Activated naive CD8-positive, alpha-beta T cell treated with anti-CD3 and anti-CD28 coated beads, Interleukin-2, amount 10 ng/mL, durations not matched to agents 7 days and 5 days (primary cell): ENCODE measurements at places on chromosomes 4 and X. TPM values are rescaled to one million over a fixed set of nuclear protein-coding genes. Genes with fewer than 3 reads are reported as not detected.

The FAT4 gene
- 0.06 TPM for total RNA-seq

DNA sequence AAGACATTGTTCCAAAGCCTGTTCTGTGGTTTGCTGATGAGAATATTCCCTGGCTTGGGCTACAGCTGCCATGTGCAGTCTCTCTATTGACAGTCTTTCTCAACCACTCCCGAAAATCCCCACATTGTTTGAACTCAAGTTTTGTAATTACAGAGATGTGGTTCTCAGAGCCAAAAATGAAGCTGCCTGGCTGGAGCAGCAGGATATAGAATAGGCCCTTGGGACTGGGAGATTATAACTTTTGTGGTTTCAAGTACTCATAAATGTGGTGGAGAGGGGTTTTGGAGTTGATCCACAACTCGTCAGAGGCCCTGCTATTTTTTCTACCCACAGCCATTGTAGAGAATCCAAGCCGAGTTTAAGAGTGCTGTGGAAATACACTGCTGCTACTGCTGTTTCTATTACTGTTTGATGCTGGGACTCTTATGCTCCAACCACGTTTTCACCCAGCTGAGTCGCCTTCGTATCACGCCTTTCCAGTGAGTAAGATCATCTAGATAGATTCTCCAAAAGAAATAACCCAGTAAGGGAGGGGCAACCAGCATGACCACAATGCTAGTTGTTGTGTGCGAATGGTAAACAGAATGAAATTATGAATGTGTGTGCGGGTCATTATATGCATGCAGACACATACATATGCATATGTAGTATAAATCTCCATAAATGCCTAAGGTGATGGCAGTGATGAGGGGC lies 57.1 kb upstream of the ATXN3L start:
- no peak overlapping the region for H3K27ac ChIP-seq
- H3K4me1 ChIP-seq = peaks cover 3% of the 10 kb centered on the region
- peaks cover 3% of the 10 kb centered on the region for H3K27me3 ChIP-seq
- H3K4me3 ChIP-seq = no peak overlapping the region

DNA sequence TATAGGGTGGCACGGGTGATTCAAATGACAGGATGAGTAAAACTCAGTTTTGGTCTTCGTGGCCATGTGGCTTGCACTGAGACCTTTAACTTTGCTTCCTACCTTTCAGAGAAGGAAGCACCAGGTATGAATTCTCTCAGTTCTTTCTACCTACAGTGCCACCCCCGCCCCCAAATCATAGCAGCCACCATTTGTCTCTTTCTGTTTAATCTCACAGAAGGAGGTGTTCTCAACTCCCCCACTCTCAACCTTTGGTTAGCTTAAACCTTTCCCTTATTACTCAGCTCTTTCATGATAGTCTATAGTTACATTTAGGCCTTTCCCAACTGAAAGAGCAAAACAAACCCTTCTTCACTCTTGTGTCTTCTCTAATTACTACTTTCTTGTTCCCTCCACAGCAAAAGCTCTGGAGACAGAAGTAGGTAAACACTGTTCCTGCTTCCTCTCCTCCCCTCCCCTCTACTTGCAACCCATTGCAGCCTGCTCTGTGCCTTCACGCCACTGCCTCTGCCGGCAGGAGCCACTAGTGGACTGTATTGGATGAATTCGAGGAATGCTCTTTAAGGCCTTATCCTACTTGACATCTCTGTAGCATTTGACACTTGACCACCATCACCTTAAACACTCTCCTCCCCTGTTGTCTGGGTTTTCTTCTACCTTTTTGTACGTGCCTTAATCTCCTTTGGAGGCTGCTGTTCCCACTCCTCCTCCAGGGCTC lies 123.7 kb downstream of the AFF1 start:
- no peak for DNase-seq
- no peak overlapping the region for H3K4me3 ChIP-seq
- peaks cover 35% of the 10 kb centered on the region for H3K4me1 ChIP-seq
- no peaks in the 10 kb centered on the region for H3K27me3 ChIP-seq
- H3K36me3 ChIP-seq = peaks cover 34% of the 10 kb centered on the region

The MTTP gene
- 0.43 TPM for total RNA-seq
